Muscle of leg (tissue), 16 donors: ENCODE measurements at places on chromosomes 6 and 20. TPM values are rescaled to one million over a fixed set of nuclear protein-coding genes. Genes with fewer than 3 reads are reported as not detected.

The GNRH2 gene
- polyA plus RNA-seq, result 0.41 TPM

The PHACTR1 gene
- 3.8 TPM for polyA plus RNA-seq

The PLEKHG1 gene
- 12.2 TPM for polyA plus RNA-seq

The ATF6B gene
- 44.9 TPM for polyA plus RNA-seq
